ENCODE measurements at places on chromosomes 12 and 14. TPM values are rescaled to one million over a fixed set of nuclear protein-coding genes. Genes with fewer than 3 reads are reported as not detected.

AQP2 gene
- total RNA-seq: not detected

NDUFB1 gene
- total RNA-seq: 94.2 TPM

DNA sequence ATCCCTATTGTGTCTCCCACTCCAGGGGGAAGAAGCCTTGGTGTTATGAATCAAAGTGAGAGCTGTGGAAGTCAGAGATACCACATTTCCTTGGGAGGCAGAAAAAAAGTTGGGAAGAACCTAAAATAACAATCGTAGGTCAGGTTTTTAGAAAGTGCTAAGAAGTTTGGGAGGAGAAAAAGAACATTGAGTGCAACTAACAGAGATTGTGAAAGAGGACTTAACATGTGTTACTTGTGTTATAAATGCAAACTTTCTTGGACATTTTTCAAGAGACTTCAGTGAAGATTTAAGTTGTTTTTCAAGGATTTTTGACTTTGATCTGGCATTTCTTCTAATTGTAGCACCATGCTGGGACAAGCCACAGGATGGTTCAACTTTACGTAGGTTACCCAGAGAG, 7.8 kb upstream of the ERP27 start:
- no peak for DNase-seq
- peaks cover 93% of the 10 kb centered on the region for H3K36me3 ChIP-seq
- H3K27ac ChIP-seq: peak overlapping the region; percentile 96
- peaks cover 60% of the 10 kb centered on the region for H3K4me1 ChIP-seq
- no peak overlapping the region for H3K4me3 ChIP-seq

GRCh38 chr12:30695199-30696102, at the start of gene IPO8:
Gene IPO8 (minus strand): TSS chr12:30695869. CDS start chr12:30695647, 222 bp downstream.
- H3K27me3 ChIP-seq: no peaks in the 10 kb centered on the region
- peaks cover 11% of the 10 kb centered on the region for H3K36me3 ChIP-seq
- H3K4me1 ChIP-seq: peaks cover 38% of the 10 kb centered on the region
- DNase-seq: peak; percentile 73
- H3K27ac ChIP-seq: peak within 1 kb of the TSS; percentile 91
- peak within 1 kb of the TSS; percentile 98 for H3K4me3 ChIP-seq

- H3K27ac ChIP-seq: no peak overlapping the region
- DNase-seq: no peak
- H3K36me3 ChIP-seq: no peaks in the 10 kb centered on the region
Observed at GRCh38 chr12:96140174-96140573, 54.0 kb upstream of the ELK3 start.

DNA sequence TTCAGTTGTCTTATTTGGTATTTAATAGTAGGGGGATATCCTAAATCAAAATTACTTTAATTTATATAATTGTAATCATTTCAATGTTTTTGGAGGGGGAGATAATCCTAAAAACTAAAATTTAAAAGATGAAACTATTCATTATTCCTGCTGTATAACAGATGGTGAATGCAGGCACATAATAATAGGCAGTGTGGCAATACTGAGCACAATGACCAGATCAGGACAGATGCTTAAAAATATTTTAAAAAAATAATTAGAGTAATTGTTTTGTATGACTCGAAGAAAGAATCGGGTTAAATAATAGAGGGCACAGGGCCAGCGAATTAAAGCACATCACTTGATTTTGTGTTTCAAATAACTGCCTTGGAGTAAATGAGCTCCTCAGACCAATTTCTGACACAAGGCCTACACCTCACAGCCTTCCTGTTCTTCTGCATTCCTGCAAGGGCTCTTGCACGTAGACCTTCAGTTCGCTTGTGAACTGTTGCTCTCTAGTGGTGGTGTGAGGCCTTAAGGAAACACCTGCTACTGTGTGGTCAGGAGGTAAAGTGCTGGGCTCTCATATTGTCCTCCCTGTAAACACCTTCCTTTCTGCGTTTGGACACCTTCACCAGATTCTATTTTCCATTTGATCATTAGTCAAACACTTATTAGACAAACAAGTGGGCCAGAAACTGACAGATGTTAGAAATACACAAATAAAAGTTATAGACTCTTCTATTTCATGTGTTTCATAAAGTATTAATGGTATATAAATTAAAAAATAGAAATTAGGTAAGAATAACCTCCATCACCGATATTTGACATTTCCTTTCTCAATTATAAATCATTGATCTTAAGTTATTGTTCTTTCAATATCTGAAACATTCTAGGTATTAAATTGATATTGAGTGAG, 29.3 kb upstream of the KLRF1 start:
- no peaks in the 10 kb centered on the region for H3K27me3 ChIP-seq
- no peak overlapping the region for H3K27ac ChIP-seq
- H3K36me3 ChIP-seq: no peaks in the 10 kb centered on the region

GRCh38 chr12:57096099-57096572, 7.2 kb downstream of the NAB2 start:
- peaks cover 56% of the 10 kb centered on the region for H3K4me1 ChIP-seq
- peaks cover 83% of the 10 kb centered on the region for H3K36me3 ChIP-seq
- DNase-seq: no peak
- H3K4me3 ChIP-seq: no peak overlapping the region
- no peaks in the 10 kb centered on the region for H3K27me3 ChIP-seq

GRCh38 chr12:120538281-120539156, 4.4 kb downstream of the RNF10 start:
- H3K27me3 ChIP-seq: no peaks in the 10 kb centered on the region
- no peak for DNase-seq
- peak overlapping the region; percentile 77 for H3K27ac ChIP-seq
- H3K4me1 ChIP-seq: peaks cover 67% of the 10 kb centered on the region
- H3K4me3 ChIP-seq: peak overlapping the region; percentile 64

DNA sequence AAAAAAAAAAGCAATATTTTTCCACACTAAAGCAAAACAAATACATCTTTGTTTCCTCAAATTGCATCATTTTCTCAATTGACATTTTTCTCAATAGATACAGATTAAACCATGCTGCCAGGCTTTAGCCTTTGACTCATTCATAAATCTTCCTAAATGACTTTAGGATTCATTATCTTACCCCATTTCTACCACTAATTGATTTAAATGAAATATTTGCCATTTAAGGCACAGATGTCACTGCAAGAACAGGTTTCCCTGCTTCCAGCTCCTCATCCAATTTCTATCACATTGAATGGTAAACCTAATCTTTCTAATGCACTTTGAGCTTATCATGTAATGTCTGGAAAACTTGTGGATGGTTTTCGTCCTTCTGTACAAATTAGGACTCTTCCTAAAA, 298.7 kb downstream of the RPL10L start:
- no peaks in the 10 kb centered on the region for H3K4me1 ChIP-seq
- H3K27me3 ChIP-seq: no peaks in the 10 kb centered on the region
- no peaks in the 10 kb centered on the region for H3K36me3 ChIP-seq
- H3K4me3 ChIP-seq: no peak overlapping the region
- no peak for DNase-seq

- no peak for DNase-seq
- H3K27me3 ChIP-seq: no peaks in the 10 kb centered on the region
- no peaks in the 10 kb centered on the region for H3K36me3 ChIP-seq
- H3K27ac ChIP-seq: no peak overlapping the region
- no peak overlapping the region for H3K4me3 ChIP-seq
Observed at GRCh38 chr12:29455087-29455486, 42.4 kb downstream of the OVCH1 start.

DNA sequence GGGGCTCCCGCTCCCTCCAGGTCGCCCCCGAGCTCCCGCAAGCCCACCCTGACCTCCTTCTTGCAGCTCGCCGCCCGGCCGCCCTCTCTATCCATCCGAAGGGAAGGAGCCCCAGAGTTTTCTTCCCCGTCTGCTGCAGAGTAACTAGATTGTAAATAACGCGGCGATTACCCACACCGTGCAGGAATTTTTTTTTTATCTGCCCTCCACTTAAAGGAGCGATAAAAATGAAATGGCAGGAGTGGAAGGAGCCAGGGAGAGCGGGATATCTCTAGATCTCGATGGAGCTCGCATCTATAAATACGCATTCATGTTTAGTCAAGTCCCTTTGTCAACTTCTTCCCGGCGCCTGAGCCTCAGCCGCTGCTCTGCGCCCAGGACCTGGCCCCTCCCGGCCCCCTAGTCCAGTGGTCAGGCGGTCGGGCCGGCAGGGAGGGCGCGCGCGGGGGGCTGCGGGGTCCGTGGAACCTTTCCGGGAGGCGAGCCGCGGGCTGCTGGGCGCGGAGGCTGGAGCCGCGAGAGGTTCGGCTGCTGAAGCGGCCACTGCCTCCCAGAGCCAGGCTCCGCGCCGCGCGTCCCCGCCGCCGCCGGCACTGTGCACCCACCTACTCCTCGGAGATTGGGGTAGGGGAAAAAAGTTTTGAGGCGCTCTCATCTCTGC, 386.0 kb downstream of the BCAT1 start:
- H3K4me3 ChIP-seq: peak overlapping the region; percentile 87
- H3K4me1 ChIP-seq: peaks cover 28% of the 10 kb centered on the region
- peak overlapping the region; percentile 74 for H3K27ac ChIP-seq
- peaks cover 7% of the 10 kb centered on the region for H3K36me3 ChIP-seq
- H3K27me3 ChIP-seq: peaks cover 23% of the 10 kb centered on the region

DNA sequence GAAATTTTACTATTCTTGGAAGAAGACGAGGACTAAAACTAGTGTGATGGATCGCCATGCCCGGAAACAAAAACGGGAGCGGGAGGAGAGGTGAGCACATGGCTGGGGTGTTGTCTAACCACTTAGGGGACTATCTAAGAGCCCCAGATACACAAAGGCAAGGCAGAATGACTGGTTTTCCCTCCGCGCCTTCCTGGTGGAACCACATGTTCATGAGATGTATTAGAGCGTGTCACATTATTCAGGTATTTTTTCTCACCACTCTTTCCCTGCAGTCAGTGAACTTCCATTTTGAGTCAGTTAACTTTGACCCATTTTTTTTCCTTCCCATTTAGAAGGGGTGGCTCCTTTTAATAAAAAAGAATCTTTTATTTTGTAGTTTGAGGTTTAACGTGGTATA, 68.8 kb upstream of the TRAF3 start:
- peaks cover 56% of the 10 kb centered on the region for H3K36me3 ChIP-seq
- peak overlapping the region; percentile 30 for H3K27ac ChIP-seq
- DNase-seq: no peak
- H3K27me3 ChIP-seq: no peaks in the 10 kb centered on the region

SLC4A8 gene
- total RNA-seq: 5.8 TPM

DNA sequence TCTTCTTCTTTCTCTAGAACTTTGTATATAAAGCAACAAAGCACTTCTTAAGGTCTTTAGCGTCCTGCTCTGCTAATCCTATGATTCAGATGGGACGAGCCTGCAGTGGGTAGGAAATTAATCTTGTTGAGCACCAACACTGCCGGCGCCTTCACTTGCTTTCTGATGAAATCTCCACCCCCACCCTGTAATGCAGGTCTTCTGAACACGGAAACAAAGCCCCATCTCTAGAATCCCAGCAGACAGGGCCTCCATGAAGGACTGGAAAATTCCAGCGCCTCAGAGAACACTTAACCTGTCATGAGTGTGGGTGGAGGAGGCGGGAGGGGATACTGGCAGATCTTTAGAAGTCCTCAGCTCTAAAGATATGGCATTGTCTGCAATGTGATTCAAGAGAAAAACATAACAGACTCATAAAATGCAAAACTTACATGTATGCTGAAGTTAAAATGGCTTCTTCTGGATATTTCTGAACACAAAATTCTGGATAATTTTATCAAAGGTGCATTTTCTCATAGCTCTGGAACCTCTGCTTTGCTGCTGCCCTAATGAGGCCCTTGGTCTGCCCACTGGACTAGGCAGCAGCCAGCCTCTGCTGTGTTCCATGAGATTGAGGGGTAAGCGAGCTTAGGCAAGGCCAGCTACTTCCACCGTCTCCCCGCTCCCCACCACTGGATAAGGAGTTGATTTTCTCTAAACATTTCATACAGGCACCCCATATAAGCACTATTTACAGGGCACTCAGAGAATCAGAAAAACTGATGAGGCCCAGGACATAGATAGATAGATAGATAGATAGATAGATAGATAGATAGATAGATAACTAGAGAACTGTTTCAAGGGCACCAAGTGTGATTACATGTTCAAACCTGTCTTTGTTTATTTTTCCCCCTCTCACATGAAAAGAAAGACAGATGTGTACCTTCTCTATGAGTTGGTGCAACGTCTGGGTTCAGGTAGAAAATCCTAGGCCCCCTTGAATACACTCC, 43.1 kb downstream of the ZFP36L1 start:
- no peaks in the 10 kb centered on the region for H3K27me3 ChIP-seq
- H3K4me3 ChIP-seq: no peak overlapping the region
- H3K27ac ChIP-seq: no peak overlapping the region
- no peak for DNase-seq
- H3K36me3 ChIP-seq: no peaks in the 10 kb centered on the region
- H3K4me1 ChIP-seq: no peaks in the 10 kb centered on the region

DNA sequence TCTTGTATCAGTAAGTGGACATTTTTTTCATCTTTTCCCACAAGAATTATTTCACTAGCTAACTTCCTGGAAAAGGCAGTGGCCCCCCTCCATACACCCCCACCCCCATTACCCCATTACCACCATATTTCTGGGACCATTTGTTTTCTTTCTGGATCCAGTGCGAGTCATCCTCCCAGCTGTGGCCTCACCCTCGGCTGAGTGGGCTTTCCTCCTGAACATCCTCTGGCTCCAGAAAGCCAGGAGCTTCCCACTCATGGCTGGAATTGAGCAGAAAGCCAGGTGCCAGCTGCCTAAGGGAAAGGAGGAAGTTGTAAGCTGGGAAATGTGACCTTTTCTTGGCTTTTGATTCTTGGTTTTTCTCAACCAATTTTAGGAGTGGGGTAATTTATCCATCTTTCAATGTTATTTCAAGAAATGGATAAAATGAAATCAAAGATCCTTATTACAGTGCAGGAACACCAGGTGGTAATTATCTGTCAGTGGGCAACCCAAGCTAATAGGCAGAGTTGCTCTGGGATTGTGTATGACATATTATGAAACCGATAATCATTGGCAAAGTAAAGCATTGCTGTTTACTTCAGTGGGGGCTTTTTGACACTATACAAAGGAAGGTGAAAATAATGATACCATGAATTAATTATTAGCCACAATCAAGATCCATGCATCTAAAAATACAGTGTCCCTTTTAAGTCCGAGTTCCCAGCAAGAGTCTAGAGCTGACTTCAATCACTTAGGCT, 124.6 kb downstream of the KICS2 start:
- DNase-seq: no peak
- H3K36me3 ChIP-seq: no peaks in the 10 kb centered on the region
- H3K4me1 ChIP-seq: no peaks in the 10 kb centered on the region
- H3K27ac ChIP-seq: no peak overlapping the region

DNA sequence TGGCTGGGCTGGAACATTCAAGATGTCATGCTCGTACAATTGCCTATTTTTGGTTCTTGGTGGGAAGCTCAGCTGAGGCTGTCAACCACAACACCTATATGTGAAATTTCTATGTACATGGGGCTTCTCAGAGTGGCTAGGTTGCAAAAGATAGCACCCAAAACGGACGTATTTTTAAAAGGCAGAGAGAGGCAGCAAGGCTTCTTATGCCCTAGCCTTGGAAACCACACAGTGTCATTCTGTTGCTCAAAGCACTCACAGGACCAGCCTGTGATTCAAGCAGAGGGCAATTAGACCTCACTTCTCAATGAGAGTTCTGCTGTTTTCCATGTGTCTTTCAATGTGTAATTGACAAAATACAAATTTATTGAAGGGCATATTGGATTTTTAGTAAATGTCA, 134.0 kb downstream of the GXYLT1 start:
- no peak for DNase-seq
- no peaks in the 10 kb centered on the region for H3K27me3 ChIP-seq
- no peaks in the 10 kb centered on the region for H3K36me3 ChIP-seq
- no peak overlapping the region for H3K27ac ChIP-seq

GRCh38 chr14:96564389-96564788, 62.2 kb downstream of the PAPOLA start:
- H3K36me3 ChIP-seq: peaks cover 70% of the 10 kb centered on the region
- H3K27me3 ChIP-seq: no peaks in the 10 kb centered on the region
- DNase-seq: no peak
- H3K4me1 ChIP-seq: peaks cover 3% of the 10 kb centered on the region
- H3K27ac ChIP-seq: no peak overlapping the region
- H3K4me3 ChIP-seq: no peak overlapping the region

ACOT6 gene
- total RNA-seq: not detected

Data from activated B cell treated with CpG ODN at 0.5 μM for 24 hours (primary cell).